ENCODE measurements at places on chromosomes 1 and 21.

GRCh38 chr21:19141511-19141910, 737.9 kb upstream of the TMPRSS15 start:
- no peak for DNase-seq

GRCh38 chr1:28505406-28506187, at the start of gene RCC1:
TSS of gene RCC1 (plus strand) at chr1:28506043. CDS start at chr1:28529867, 23,824 bp downstream.
- peak; percentile 89 for DNase-seq

GRCh38 chr1:22297999-22298398, 153.7 kb upstream of the ZBTB40 start:
- DNase-seq, result no peak

DNA sequence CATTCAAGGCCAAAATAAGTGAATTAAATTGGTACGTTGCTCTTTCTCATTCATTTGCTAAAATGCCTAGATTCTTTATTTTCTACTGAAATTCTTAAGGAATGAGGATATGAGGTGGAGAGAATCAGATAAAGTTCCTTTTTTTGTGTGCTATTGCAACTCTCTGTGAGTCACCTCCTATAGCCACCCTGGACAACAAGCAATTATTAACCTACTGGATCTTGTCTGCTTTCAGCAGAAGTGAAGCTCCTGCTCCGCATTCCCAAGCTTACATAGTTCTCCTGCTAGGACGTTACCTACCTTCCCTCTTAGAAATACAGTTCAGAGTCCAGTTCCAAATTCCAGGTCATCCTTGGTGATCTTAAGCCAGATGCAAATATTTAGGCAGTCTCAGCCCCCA, 4.8 kb upstream of the KCNJ6 start:
- no peak for DNase-seq

DNA sequence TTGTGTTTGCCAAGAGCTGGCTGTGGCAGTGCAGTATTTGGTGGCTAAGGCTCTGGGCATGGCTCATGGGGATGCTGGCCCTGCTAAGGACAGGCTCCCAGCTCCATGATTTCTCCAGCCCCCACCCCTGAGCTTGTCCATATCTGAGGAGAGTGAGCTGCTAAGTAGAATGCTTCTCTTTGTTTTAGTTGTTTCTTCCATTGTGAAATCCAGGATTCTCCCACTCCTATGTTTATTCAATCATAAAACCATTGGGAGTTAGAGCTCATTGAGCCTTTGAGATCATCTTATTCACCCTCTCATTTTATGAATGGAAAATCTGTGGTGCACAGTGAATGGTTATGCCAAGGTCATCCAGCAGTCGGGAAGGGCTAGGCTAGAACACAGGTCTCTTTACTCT, 188.8 kb downstream of the TNR start:
- no peak for DNase-seq

DNA sequence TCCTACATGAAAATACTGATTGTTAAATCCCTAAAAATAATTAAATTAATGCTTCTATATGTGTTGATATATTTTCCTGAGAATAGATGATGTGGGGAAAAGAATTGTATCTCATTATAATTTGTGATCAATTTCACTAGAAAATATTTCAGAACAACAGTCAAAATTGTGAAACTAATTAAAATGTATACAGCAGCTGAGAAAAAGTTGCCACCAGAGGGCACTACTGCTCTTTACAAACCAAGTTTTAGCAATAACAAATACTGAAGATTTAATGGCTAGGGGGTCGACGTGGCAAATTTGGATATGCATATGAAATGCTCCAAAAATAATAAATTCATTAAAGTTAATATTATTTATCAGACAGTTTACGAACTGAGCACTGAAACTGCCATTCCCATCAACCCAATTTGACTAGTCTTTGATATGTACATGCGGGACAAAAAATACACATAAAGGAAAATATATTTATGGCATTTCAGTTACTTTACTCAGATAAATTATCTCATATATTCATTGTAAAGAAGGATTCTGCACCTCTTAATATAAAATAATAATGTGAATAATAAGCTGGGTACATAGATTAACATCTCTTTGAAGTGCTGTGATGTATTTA, 96.3 kb upstream of the TMPRSS15 start:
- no peak for DNase-seq

DNA sequence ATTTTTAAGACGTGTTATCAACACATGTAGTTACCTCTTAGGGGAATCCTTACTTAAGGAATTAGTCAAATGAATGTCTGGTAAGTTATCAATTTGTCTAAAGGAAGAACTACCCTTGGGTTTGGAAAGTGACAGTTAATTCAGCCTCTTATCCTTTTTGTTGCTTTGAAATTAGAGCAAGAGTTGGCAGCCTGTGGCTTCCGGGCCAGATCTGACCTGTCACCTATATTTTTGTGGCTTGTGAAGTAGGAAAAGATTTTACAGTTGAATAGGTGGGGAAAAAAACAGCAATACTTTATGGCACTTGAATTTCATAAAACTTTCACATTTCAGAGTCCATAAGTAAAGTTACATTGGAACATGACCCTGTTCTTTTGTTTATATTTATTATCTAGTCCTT, 5.5 kb downstream of the MRPS6 start:
- DNase-seq, result no peak

DNA sequence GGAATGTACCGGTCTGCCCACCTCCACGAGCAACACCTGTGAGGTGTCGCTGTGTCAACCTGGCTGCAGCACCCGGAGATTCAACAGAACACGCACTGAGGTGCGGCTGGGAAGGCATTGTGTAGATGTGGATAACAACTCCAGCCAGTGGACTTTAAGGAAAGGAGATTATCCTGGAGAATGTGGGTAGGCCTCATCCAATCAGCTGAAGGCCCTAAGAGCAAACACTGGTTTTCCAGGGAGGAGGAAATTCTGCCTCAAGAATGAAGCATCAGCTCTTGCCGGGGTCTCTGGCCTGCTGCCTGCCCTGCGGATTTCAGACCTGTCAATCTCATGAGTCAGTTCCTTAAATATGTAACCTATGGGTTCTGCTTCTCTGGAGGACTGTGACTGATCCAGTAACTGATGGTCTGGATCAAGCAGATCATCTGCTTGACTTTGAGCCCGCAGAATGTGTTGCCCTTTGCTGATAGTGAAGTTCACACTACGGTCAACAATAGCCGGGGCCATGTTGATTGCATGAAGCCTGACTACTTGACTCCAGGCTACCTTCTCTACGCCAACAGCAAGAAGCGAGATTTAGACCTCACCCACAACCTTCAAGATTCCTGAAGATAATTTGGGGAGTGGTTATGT, 15.9 kb upstream of the PRDM15 start:
- no peak for DNase-seq

DNA sequence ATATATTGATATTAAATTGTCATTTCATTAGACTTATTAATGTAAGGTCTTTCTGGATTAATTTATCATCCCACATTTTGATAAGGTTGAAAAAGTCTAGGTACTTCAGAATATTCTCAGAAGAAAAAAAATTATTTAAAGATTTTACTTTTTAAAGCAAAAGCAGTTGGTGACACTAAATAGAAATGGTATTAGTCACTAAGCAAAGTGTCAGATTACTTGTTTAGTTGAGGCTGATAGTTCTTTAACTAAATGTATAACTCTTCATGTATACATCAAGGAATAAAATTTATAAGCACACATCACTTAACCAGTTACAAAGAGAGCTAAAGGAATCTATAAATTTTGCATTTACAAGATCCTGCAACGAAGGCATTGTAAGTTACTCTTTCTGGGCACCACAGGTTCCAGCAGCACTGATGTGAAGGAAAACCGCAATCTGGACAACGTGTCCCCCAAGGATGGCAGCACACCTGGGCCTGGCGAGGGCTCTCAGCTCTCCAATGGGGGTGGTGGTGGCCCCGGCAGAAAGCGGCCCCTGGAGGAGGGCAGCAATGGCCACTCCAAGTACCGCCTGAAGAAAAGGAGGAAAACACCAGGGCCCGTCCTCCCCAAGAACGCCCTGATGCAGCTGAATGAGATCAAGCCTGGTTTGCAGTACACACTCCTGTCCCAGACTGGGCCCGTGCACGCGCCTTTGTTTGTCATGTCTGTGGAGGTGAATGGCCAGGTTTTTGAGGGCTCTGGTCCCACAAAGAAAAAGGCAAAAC, 101.1 kb downstream of the ADARB1 start:
- no peak for DNase-seq

DNA sequence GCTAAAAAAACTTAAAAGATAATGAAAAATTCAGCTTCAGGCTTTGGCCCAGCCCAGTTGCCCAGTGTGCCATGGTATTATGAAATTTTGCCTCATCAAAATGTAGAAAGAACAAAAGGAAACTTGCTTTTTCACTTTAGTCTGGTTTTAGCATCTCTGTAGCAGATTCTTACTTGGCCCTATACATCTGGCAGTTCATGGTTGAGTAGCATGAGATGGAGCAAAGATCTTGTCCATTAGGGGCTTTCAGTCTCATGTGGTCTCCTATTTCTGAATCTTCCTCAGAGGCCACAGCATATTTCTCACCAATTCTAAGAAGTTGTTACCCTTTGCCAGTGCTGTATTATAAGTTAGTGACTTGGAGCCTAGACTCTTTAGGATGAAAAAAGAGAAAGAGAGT, 58.5 kb downstream of the ATP2B4 start:
- no peak for DNase-seq

GRCh38 chr1:186634511-186634910, 45.7 kb downstream of the PTGS2 start:
- no peak for DNase-seq

GRCh38 chr21:26098772-26099397, 71.7 kb downstream of the APP start:
- DNase-seq, result no peak

GRCh38 chr1:213389061-213389581, 338.1 kb downstream of the RPS6KC1 start:
- no peak for DNase-seq

- DNase-seq, result no peak
These were observed 3.1 kb upstream of the TACSTD2 start for GRCh38 chr1:58580186-58580585.

DNA sequence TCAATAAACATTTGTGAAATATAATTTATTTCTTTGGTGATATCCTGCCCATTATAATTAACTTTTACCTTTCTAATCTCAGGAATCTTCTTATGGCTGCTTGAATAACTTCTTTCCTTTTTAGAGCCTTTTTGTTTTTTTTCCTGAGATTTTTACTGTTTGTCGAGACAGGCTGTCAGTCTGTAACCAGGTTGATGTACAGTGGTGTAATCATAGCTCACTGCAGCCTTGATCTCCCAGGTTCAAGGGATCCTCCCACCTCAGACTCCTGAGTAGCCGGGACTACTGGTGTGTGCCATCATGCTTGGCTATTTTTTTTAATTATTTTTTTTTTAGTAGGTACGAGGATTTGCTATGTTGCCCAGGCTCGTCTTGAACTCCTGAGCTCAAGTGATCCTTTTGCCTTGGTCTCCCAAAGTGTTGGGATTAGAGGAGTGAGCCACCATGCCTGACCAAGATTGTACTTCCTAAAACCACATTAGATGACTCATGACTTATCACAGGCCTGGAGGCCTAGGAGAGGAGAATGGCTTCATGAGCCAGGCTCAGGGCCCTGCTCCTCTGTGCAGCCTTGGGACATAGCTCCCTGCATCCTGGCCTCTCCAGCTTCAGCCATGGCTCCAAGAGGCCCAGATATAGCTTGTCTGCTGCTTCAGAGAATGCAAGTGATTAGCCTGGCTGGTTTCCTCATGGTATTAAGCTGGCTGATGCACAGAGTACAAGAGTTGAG, 48.6 kb downstream of the CTH start:
- no peak for DNase-seq

DNA sequence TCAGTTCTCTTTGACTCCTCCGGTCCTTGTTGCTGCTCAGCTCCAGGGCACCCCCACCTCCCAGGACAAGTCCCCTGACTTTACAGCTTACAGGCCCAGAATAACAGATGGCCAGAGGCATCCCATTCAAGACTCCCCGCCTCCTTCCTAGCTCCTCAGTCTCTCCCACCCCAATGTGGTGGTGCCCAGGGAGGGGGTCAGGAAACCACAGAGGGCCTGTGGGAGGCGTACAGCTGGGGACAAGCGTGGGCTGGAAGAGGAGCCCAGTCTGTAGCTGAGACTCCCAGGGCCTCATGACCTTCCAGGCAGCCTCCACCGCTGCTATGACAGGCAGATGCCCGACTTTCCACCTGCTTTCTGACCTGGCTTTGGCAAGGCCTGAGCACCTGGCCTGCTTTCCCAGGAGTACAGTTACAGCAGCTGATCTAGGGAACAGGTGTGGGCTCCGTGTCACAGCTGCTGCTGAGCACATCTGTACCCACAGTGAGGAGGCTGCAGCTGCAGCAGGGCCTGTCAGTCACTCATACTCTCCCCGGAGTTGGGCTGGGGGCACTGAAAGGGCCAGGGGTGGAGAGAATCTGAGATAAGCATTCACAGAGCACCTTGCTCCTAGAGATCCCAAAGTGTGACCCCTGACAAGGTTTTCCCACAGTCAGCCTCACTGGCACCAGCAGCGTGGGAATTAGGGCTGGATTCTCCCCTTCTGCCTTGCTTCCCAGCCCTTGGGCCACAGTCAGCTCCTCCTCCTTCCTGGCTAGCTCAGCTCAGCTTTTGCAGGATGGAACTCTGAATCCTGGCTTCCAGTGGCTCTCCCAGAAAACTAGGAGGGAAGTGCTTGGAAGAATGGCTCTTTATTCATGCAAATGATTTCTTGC, 7.1 kb upstream of the NAV1 start:
- DNase-seq, result no peak

DNA sequence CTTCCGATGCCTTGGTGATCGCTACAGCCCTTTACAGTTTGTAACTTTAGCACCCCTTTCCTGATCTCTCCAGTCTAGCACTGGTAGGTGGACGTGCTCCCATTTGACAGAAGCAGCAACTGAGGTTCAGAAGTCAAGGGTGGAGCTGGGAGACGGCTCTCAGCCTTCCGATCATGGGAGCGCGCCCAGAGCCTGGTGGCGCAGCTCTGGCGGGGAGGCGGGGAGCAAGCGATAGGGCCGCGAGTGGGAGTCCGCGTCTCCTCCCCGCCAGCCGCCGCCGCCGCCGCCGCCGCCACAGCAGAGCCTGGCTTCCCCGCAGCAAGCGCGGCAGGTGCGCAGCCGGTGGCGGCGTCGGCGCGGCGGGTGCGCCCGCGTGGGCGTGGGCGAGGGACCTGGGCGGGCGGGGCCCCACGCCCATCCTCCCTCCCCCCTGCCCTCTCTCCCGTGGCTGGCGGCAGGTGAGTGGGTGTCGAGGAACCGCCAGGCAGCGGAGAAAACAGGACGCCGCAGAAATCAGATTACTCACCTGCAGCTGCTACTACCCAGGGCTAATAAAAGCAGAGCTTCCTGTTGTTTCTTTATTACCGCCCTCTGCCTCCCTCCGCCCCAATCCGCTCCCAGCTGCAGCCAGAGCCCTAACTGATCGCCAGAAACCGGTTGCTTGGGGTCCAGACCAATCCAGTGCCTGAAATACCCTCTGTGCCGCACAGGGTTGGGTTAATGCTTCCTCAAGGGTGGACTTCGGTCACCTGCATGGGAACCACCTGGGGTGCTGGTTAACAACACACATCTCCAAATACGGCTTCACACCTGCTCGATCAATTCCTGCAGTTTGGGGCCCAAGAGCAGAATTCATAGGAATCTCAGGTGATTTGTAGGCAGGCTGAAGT, 60.2 kb upstream of the ID3 start:
- peak; percentile 35 for DNase-seq

DNA sequence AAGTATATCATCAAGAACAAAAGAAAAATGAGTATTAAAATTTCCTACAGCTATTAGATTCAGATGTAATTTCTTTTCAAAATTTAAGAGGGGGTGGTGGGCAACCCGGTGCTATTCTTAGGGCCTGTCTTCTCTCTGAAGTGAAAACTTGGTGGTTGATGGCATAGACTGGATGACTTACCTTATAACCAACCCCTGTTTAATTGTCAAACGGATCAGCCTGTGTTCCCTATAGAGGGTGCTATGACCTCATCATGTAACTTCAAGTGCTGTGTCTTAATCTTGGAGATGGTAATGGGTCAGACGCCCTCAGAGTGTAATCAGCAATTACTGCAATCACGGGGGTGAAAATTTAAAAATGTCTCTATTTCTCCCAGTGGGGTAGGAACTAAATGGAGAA, 176.2 kb downstream of the PCP4 start:
- no peak for DNase-seq

All from stimulated activated CD4-positive, alpha-beta T cell treated with anti-CD3 and anti-CD28 coated beads, TNF-alpha, amount 100 ng/mL, for 48 hours (primary cell).